PC-3 (cell line): ENCODE measurements at places on chromosomes 11 and 22. TPM values are rescaled to one million over a fixed set of nuclear protein-coding genes. Genes with fewer than 3 reads are reported as not detected.

The POU2F3 gene
- total RNA-seq, result 0.62 and 0.81 TPM in 2 replicates

The APOBEC3B gene
- total RNA-seq, result 11.3 TPM in 2 replicates

The SLC22A9 gene
- total RNA-seq, result not detected in 2 replicates

The OR51B4 gene
- total RNA-seq, result 0.11 TPM in 1 of 2 replicates, not detected in the other

The OR52A1 gene
- total RNA-seq, result not detected in 2 replicates

The TP53AIP1 gene
- total RNA-seq, result 0.17 and 0.58 TPM in 2 replicates

The NUDT8 gene
- 36.3 and 50.6 TPM in 2 replicates for total RNA-seq

The MUC5AC gene
- total RNA-seq, result 0.11 and 0.35 TPM in 2 replicates

The SLC25A18 gene
- total RNA-seq, result 0.22 TPM in 1 of 2 replicates, not detected in the other

The TMEM135 gene
- total RNA-seq, result 14.0 and 20.2 TPM in 2 replicates

The BEST1 gene
- total RNA-seq, result 0.22 TPM in 1 of 2 replicates, not detected in the other

The CD3G gene
- total RNA-seq, result not detected in 2 replicates

The AQP11 gene
- 2.2 and 3.1 TPM in 2 replicates for total RNA-seq

The ANKK1 gene
- total RNA-seq, result 0.22 TPM in 1 of 2 replicates, not detected in the other

The MS4A6E gene
- total RNA-seq, result not detected in 2 replicates

The TRPM5 gene
- total RNA-seq, result 0.06 TPM in 1 of 2 replicates, not detected in the other

The BRSK2 gene
- total RNA-seq, result 1.2 and 2.8 TPM in 2 replicates

The SLC22A12 gene
- not detected in 2 replicates for total RNA-seq

The OR51E2 gene
- total RNA-seq, result not detected in 2 replicates

The INSC gene
- not detected in 2 replicates for total RNA-seq
